Stimulated activated CD4-positive, alpha-beta T cell treated with anti-CD3 and anti-CD28 coated beads, Interleukin-1b, Interleukin-23, amount 100 ng/mL, for 4 hours (primary cell): ENCODE measurements at places on chromosomes 2 and 18.

DNA sequence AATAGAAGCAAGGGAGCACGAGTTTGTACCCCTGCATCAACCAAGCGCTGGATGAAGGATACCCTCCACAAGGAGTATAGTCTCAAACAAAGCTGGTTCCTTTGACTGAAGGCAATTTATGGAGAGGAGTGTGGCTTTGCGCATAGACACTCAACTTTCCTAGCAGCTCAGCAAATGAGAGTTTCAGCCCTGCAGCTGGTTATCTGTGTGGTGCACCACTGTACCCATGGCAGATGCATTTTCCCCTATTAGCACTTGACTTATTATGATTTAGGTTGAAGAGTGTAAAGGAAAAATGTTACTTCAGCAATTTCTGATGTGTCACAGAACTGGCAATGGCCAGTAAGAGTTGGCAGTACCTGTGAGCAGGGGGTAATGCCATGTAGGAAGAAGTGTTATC lies 440.1 kb upstream of the LINC00305 start:
- DNase-seq: no peak

DNA sequence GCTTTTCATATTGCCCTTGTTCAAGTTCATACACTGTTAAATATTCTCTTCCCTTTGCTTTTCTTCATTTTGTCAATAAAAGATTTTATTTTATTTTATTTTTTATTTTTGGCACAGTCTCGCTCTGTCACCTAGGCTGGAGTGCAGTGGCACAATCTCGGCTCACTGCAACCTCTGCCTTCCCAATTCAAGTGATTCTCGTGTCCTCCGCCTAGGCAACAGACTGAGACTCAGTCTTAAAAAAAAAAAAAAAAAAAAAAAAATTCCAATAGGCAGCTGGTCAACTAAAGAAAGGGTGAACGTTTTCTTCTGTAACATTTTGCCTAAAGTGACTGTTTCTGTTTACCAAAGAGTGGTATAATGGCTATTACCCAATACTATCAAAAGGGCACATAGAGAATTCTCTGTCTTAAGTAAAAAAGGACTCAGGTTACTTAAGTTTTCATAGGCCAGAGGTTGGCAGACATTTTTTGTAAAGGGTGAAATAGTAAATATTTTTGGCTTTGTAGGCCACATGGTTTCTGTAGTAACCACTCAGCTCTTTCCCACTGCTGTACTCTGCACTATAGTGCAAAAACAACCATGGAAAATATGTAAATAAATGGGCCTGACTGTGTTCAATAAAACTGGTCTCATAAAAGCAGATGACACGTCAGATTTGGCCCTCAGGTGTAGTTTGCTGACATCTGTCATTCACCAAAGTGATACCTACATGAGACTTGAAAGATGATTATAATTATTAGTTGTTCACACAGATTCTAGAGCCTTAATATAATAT lies 113.4 kb downstream of the MIB1 start:
- DNase-seq: no peak

DNA sequence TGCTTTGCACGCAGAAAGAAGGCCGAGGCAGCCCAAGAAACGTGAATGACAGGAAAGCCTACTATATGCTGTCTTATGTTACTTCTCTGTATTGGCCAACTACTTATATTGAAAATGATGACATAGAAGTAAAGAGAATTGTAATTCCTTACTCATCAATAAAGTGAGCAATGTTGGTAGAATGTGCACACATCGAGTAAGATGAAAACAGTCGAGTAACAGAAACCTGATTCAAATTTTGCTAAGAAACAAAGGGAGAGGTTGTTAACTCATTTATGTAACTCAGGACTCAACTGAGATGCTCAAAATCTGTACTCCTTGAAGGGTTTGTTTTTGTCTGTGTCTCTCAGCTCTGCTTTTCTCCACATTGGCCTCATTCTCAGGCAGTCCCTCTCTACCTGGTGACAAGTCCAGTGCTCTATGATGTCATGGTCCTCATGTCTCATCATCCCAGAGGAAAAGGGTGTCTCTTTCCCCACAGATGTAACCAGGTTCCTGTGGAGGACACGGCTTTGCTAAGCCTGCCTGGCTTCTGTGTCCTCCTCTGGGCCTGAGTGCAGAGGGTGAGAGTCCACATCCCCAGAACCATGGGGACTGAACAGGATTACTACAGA lies 30.3 kb upstream of the CCDC93 start:
- DNase-seq: no peak

- no peak for DNase-seq
Measured at GRCh38 chr2:3159782-3160545, 217.7 kb downstream of the EIPR1 start.

DNA sequence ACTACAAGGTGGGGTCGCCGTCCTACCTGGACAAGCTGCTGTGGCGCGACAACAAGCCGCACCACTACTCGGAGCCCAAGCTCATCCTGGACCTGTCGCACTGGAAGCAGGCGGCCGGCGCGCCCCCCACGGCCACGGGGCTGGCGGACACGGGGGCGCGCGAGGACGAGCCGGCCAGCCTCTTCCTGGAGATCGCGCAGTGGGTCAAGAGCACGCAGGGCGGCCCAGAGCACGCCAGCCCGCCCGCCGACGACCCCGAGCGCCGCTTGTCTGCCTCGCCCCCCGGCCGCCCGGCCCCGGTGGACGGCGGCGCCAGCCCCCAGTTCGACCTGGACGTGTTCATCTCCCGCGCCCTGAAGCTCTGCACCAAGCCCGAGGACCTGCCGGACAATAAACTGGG lies 90.4 kb downstream of the MRO start:
- no peak for DNase-seq
